GM23338 (cell line): ENCODE measurements at places on chromosomes 1 and 21. TPM values are rescaled to one million over a fixed set of nuclear protein-coding genes. Genes with fewer than 3 reads are reported as not detected.

Gene HSD3B2
- total RNA-seq = not detected in 2 replicates

Gene AJAP1
- total RNA-seq = 0.23 TPM in 1 of 2 replicates, not detected in the other

Gene GPR52
- total RNA-seq = 0.66 and 1.6 TPM in 2 replicates

DNA sequence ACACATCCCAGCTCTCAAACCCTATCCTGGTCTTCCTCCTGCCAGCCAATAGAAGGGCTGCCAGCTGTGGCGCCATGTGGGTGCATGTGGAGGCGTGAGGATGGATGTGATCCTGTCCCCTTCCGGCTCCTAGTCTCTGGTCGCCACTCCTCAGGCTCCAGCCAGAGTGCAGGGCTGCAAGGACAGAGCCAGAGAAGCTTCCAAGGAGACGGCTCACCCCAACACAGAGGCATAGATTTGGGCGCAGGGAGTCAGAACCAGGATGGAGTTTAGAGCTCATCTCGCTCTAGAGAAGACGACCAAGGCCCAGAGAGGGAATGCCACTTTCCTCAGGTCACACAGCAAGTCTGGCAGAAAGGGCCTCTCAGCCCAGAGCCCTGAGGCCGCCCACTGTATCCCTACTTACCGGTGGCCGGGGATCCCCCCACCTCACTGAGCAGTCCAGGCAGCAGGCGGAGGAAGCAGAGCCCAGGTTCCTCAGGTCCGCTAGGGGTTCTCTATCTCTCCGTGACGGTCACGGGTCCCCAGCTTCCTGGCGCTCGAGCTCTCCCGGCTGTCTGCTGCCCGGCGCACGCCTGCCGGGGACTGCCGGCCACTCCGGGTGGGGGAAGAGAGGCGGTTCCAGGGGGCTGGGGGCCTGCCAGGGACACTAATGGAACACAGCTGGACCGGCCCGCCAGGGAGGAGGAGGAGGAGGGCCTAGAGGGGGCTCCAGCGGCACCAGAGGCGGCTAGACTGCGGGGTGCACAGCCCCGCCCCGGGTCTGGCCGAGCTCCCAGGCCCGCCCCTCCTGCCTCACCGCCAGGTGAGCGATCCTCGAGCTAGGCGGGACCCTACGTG lies at the start of gene COL16A1:
COL16A1 (minus strand) TSS at position 587 of the 840 bp plus-strand sequence. CDS start 1,824 bp downstream, outside the sequence.
- peak; percentile 81 for DNase-seq

DNA sequence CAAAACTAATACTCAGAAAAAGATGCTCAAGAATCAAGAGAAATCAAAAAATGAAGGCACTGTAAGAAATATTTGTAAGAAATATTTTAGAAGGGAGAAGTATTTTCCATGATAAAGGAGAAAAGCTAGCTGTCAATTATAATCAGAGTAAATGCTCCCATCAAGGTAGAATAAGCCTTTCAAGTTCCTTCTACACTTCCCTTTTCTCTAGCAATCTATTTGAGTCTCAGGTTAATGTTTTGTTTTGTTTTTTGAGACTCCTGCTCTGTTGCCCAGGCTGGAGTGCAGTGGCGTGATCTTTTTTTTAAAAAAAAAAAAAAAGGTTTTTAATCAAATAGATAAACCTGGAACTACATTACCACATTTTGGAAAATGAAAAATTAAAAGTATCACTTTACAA lies 33.3 kb downstream of the PUM1 start:
- no peak for DNase-seq

GRCh38 chr1:30171537-30172298 lies 551.7 kb downstream of the MATN1 start:
- DNase-seq = no peak

- DNase-seq = no peak
Observed at GRCh38 chr1:11488201-11488770, 9.3 kb downstream of the DISP3 start.

Gene ZFYVE9
- 26.5 and 27.3 TPM in 2 replicates for total RNA-seq

DNA sequence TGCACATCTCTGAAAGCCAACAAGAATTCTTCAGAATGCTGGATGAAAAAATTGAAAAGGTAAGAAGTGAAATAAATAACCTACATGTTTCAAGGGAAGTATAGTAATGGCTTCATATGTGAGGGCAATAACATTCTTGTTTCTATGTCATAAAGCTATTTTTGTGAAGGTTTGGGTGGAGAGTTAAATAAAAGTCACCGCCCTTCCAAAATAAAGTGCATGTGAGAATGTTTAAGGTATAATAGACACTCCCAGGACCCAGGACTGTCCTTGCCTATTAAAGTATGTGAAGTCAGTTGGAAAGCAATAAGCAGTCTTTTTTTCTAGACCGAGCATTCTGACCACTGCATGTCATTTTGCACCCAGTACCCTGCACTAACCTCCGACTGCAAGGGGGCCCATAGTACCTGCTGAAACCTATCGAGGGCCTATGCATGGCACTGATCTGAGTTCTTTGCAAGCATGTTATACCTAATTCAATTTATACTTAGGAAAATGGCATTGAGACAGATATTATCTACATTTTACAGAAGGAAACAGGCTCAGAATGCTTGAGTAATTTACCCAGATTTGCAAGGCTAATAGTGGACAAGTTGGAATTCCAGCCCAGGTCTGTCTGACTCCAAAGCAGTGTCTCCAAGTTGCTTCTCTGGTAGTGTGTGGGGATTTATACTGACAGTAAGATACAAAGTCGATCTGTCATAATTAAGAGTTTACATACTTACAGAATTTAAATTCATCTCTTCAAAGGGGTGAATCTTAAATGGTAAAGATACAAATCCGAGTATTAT lies 156.1 kb downstream of the EDEM3 start:
- no peak for DNase-seq

Gene CAMK1G
- 0.76 and 2.8 TPM in 2 replicates for total RNA-seq

DNA sequence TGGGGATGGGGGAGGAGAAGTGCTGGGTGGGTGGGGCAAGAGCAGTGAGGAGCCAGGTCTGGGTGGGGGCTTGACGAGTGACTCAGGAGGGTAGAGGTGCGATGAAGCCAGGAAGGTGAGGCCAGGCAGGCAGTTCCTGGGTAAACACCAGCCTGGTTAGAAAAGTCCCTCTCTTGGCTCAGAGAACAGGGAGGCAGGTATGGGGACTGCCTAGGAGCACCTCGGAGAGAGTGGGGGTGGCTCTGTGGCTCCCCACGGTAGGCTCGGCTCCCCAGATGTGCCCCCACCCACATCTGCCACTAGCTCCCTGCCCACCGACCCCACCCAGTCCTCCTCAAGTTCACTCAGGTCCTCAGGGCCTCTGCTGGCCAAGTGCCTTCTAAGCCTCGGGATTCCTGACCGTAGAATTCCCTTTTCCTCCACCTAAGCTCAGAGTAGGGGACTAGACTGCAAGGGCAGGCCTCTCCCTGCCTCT lies 1.2 kb downstream of the HSPG2 start:
- peak; percentile 53 for DNase-seq

Gene CDC14A
- total RNA-seq = 20.8 and 25.3 TPM in 2 replicates

DNA sequence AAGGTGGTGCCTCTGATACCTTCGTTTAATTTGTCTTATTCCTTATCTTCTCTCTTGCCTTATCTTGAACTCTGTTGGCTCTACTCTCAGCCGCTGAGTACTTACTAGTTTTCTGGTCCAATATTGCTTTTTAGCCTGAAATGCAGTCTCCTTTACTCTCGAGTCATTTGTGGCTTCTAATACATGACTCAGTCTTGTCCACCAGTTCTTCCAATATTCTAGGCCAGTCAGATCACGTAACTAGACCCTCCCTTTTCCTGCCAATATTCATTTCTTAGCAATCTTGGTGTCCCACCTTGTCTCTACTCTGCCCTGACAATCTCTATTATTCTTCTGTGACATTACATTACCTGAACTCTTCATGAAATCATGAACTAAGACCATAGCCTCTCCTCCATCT lies 555.8 kb downstream of the DPYD start:
- DNase-seq = no peak

DNA sequence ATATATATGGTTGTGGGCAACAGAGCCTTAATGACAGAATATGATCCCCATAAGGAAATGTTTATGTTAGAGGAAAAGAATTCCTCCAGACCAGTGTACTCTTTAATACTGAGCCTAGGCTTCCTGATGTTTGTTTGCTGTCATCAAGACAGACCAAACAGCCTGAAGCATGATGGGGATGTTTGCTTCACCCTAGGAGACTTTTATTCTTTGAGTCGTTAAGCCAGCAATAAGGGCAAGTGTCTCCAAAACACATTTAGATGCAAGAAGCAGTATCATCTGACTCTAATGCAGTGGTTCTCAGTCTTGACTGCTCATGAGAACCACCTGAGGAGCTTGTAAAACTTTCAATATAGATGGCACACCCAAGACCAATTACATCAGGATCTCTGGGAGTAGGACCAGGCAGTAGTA lies 33.1 kb downstream of the UBE2U start:
- DNase-seq = no peak

DNA sequence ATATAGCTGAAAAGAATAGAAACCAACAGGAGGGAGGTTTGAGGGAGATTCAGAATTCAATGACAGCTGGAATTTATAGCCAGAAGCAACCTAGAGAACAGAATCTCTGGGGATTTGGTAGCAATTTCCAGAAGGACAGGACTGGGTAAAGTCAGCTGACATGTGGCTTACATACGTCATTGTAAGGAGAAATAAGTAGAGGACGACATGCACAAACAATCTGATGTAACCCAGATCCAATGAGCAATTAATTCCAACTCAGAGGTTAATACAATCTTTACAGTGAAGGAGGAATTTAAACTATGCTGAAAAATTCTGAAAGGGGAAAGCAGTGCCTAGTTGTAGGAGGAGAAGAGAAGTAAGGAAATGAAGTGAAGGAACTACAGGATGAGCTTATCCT lies 383.9 kb downstream of the PTBP2 start:
- DNase-seq = no peak

DNA sequence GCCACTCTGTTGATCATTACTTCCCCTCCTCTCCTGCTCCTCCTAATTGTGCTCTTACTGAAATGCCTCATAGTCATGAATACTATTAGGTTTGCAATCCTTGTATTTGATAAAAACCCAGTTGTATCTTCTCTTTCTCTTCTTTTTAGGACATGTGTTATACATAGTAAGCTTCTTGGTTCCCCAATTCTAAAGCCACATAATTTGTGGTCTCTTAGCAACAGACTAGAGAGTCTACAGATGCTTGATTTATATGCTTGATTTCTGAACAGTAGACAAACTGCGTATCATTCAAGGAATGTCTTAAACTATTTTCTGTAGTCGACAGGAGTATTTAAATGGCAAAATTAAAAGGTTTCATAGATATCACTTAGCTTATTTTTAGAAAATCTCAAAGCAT lies 1598.9 kb downstream of the PLA2G4A start:
- no peak for DNase-seq

DNA sequence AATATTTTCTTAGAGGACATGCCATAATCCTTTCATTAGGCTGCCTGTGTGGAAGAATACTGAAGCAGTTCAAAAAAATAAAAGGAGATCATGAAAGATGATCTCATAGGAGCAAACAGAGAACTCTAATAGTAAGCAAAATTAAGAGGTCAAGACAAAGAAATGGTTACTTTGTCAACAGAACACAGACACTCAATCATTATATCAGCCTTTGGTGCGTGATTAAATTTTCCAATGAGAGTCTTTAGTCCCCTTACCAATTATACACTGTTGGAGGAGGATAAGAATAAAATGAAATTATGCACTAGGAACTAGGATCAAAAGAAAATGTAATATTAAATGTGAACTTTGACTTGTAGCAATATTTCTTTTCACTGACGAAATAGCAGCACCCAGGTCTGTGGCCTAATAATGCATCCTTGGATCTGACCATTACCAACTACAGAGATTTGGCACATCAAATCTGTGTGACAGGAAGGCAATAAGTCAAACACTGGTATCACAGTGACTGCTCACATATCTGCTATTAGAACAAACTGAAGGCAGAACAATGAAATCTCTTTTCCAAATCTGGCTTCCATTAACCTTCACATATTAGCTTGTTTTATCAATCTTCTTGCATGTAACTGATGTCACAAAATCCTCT lies 1812.9 kb downstream of the PLA2G4A start:
- no peak for DNase-seq

Gene CCDC181
- total RNA-seq = 3.1 and 3.4 TPM in 2 replicates

Gene GNG4
- 49.2 and 53.5 TPM in 2 replicates for total RNA-seq

DNA sequence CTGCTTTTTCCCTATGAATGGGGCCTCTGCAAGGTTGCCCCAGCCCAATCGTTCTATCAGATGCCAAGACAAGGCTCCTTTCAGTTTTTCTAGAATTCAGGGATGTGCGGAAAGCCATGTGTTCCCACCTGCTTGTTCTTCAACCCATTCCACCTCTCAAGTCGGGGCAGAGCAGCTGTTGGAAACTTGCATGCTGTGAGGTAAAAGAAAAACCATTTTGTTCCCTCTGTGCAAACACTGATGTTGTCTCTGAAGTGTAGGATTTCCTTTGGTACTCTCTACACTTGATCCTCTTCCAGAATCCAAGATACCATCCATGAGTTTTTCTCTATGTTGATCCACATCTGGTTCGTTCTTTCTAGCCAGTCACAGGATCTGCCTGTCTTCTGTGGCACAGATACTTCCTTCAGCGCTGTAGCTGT lies 7.3 kb downstream of the IER5 start:
- DNase-seq = no peak
